ENCODE measurements at places on chromosomes 5 and 9.

DNA sequence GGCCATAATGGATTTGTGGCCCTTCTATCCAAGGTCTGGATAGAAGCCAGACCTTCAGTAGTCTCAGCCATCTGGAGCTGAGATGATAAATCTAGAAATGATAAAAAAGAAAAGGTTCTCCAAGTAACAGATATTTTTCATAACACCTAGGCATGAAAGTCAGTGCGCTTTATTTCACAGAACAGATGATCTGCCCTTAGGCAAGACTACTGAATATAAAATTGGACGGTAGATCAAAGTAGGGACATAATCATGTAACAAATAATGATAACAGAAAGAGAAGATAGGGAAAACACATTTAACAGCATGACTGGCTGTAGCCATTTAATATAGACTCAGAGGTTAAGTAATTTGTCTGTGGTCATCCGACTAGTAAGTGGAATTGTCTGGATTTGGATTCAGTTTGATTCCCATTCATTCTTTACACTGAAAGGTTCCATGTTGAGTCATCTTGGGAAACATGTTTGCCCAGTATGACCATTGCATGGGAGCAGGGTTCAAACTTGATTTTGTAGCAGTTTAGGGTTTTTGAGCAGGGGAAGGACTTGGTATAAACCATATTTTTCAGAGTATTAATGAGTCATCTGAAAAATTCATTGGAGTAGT lies 4.1 kb upstream of the CAVIN4 start:
- DNase-seq: no peak

GRCh38 chr5:72204946-72205345 lies 97.7 kb downstream of the MAP1B start:
- DNase-seq: no peak

GRCh38 chr9:18010492-18010891 lies 431.6 kb downstream of the SH3GL2 start:
- no peak for DNase-seq

- no peak for DNase-seq
Observed at GRCh38 chr5:78537821-78538220, 110.8 kb downstream of the LHFPL2 start.

DNA sequence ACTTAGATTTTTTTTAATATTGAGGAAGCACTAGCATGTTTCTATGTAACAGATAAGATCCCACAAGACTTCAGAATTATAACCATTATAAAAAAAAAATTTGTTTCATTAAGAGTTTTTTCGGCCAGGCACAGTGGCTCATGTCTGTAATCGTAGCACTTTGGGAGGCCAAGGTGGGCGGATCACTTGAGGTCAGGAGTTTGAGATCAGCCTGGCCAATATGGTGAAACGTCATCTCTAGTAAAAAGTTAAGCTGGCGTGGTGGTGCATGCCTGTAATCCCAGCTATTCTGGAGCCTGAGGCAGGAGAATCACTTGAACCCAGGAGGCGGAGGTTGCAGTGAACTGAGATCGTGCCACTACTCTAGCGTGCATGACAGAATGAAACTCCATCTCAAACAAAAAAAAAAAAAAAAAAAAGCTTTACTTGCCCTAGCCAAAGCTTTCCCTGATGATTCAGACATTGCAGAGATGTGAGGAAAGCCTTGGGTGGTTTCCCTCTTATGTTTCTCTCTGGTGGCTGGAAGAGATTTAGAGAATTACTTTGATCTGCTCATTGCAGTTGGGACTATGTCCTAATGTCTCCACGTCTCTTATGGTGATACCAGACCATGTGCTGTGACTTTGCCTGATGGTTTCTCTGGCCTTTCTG lies 65.4 kb downstream of the EGFLAM start:
- no peak for DNase-seq

DNA sequence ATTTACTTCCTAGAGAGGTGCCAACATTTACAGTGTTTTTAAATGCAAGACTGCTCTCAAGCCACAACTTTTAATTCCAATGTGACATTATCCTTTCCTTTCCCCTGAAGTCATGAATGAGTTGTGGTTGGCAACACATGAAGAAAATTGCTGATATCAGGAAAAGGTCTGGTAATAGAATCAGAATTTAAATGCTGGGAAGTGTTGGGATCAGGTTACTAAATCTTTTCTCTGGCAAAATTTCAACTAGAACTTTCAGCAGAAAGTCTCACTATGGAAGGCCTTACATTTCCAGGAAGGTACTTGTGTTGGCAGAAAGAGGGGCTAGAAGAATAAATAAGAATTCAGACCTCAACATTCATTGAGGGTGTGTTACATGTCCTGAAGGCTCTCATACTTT lies 10.6 kb upstream of the SLC44A1 start:
- DNase-seq: no peak

DNA sequence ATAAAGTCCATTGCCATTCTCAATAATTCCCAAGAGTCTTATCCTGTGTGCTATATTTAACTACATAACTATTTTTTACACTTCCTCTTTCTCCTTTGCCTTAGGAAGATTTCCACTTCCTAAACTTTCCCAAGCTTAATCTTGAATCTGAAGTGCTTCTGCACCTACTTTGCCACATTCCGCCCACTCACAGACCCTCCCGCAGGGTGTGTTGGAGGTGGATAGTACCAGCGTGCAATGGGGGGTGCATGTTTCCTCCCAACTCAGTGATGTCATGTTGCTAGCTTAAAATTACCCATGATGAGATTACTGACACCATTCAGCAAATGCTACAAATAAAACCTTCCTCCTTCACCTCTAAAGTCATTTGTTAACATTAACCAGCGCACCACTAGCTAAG lies 460.2 kb downstream of the NR2F1-AS1 start:
- no peak for DNase-seq

- no peak for DNase-seq
Observed at GRCh38 chr5:53515988-53516387, 35.6 kb downstream of the FST start.

- DNase-seq: no peak
Observed at GRCh38 chr5:86999951-87000350, 267.7 kb upstream of the RASA1 start.

GRCh38 chr5:40503439-40503838 lies 176.3 kb upstream of the PTGER4 start:
- no peak for DNase-seq

- no peak for DNase-seq
Observed at GRCh38 chr9:72462340-72462739, 59.1 kb upstream of the TMC1 start.
